Cardiac septum (tissue), 1 donor: ENCODE measurements at places on chromosomes 7 and 10. TPM values are rescaled to one million over a fixed set of nuclear protein-coding genes. Genes with fewer than 3 reads are reported as not detected.
A peak's percentile ranks its signal among the peaks of the same experiment; 100 is the strongest.

The ACSM6 gene
- total RNA-seq = 0.30 TPM

The SLC18A3 gene
- total RNA-seq = not detected

The ALOX5 gene
- total RNA-seq = 4.9 TPM

The SPACDR gene
- 1.1 TPM for total RNA-seq

The CHST15 gene
- 5.4 TPM for total RNA-seq

The FANK1 gene
- total RNA-seq = 0.43 TPM

The ASAH2 gene
- total RNA-seq = 1.9 TPM

The ZNF789 gene
- 3.8 TPM for total RNA-seq

DNA sequence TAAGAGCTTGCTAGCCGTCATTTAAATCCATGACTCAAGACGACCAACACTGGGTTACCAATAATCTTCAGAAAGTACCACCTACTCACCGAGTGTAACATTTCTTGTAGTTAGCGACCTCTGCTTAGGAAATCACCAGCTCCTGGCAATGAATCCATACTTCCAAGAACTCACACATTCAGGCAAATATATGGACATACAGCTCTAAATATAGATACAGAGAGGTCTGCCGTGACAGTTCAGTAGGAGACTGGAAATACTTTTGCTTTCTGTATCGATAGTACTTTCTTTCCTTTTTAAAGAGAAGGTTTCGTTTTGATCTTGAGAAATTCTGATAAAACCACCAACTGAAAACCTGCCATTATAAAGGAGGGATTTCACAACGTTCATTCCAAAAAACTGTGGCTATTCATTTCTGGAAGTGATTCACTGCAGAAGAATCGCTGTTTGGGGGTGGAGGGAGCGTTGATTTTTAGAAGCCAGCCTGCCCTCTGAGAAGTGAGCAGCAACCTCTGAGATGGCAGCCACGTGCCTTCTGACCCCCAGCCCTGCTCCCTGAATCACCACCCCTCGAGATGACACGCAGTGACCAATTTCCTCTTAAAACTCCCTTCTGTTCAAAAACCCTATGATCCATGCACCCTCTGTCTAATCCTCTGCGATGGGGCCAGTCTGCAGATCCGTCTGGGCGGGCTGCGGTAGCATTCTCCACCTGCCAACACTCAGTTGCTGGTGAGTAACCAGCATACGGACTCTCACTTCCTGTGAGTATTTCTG lies 179.0 kb upstream of the KLF14 start:
- peak; percentile 83 for DNase-seq

DNA sequence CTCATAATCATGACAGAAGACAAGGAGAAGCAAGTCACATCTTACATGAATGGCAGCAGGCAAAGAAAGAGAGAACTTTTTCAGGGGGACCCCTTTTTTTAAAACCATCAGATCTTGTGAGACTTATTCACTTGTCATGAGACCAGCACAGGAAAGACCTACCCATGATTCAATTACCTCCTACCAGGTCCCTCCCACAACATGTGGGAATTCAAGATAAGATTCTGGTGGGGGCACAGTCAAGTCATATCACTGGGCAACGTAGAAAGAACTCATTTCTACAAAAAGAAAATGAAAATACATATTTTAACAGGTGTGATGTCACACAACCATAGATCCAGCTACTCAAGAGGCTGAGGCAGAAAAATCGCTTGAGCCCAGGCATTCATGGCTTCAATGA lies 304.1 kb downstream of the IPMK start:
- no peak for DNase-seq

DNA sequence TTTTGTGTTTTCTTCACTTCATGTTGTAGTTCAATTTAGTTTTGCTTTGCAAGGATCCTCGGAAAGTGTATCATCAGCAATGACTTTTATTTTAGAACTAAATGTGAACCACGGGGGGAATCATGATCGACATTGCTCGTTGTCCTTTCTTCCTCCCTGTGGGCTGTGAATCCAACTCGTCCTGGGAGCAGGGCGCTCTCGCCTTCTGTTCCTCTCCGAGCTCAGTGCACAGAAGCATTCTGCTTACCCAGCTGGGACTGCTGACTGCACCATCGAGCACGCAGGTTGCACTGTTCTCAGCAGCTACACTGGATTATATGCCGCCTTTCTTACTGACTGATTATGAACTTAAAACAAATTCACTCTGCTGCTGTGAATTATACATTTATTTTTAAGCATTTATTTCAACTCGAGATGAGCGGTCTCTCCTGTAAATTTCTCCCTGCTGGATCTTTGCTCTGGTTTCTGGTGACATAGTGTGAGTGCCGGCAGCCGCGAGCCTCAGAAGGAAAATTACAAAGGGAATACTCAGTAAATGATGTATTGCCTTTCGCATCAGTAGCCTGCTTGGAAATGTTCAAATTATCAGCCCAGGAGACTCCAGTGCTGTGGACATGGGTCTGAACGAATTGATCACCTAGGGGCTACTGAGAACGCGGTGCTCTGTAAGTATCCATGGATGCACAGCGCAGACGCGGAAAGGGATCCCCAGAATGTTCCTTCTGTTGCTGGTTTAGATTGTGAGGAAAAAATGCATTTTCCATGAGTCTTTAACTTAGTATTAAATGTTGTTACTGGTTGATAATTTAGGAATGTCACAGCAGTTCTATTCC lies 92.6 kb downstream of the PTPRE start:
- peak; percentile 50 for DNase-seq

DNA sequence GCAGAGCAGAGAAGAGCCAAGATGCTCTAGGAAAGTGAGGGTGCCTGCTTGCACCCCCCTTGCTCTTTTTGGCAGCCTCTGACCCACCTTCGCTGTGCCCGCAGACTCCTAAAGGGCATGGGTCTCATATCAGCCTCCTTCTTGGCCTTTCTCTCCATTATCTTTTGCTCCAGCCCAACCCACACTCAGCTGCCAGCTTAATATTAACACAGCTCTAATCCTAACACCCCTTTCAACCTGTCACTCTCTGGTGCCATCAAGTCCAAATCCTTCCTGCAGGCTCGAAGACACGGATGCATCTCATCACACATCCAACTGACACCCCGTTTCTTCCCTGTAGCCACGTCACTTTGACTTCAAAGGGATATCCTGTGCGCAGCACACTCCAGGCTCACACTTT lies 171.6 kb upstream of the AUTS2 start:
- DNase-seq = no peak

DNA sequence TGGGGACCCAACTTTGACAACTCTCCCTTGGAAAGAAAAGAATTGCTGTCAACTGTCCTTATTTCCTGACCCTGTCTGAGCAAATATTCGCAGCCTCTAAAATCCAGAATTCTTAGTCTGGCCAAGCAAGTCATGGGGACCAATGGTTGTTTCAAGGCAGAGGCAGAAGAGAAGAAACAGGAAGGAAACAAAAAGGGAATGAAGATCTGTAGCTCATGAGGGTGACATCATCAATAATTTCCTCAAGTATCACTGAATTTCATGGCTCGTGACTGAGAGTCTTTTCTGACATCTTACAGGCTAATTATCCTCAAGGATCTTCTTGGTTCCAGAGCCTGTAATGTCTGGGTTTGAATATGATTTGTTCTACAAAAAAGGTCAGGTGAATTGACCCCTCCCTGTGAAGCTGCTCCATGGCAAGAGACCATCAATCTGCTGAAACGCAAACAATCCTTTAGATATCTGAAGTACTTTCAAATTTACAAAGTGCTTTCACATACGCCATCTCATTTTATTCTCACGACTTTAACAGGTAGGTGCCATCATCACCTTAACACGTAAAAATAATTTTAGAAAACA lies 5.8 kb downstream of the CDK6 start:
- no peak for DNase-seq

- DNase-seq = no peak
Measured at GRCh38 chr10:10734356-10735064, 283.2 kb upstream of the CELF2 start.

DNA sequence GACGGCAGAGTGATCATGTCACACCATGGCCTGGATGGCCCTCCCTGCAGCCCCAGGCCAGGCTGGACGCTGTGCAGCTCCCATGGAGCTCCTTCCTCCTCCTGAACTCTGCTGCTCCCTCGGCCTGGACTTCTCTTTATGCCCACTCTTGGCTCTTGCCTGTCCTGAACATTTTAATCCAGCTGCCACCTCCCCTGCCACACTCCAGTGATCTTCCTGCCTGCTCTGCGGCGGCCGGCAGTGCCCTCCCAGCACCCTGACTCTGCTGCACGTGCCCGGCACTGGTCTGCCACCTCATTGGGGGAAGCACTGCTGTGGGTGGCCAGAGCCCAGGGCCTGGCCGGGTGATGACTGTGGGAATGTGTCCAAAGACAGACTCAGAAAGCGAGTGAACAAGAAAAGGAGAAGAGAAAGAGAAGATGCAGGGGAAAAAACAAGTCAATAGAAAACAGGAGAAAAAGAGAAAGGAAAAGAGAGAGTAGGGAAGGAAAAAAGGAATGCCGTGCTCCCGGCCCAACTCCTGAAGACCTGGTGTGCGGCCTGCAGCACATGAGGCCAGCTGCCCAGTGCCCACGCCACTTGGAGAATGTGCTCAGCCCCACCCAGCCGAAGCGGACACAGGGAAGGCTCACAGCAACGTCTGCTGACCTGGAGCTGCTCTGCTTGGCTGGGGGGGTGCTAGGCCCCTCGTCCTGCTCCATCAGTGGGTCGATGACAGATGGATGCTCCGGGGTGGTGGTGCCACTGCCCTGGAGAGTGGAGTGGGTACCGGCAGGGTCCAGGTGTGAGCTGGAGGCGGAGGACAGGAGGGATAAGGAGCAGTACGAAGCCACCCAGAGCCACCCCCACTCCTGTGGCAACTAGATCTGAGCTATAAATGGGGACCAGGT lies 115.9 kb downstream of the DLG5 start:
- no peak for DNase-seq

DNA sequence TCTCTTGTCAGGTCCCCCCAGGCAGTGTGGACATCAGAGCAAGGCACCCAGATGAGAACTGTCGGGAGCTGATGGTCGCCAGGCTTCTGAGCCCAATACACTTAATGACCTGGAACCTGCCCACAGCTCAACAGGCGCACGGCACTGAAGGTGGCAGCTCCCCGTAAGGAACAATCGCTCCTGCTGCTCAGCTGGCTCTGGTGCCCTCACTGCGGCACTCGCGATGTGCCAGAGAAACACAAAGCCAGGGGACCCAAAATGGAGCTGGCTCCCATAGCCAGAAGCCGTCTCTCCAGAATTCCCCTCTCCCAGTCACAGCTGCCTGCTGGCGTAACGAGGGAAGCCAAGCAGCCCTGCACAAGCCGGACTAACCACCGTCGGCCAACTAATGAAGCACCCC lies 6.3 kb downstream of the CALN1 start:
- peak; percentile 69 for DNase-seq

DNA sequence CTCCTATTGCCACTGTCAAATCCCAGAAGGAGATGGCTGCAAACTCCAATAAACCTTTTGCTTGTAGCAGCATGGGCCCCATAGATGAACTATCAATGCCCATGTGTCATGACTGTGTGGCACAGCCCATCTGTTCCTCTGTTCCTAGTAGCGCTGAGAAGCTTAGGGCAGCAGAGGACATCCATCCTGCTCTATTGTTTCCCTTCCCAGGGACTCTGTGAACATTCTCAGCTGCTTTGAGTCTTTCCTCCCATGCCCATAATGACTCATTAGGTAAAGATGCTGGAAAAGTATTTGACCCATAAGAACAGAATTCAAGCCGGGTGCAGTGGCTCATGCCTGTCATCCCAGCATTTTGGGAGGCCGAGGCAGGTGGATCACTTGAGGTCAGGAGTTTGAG lies 28.3 kb downstream of the STMP1 start:
- DNase-seq = no peak

DNA sequence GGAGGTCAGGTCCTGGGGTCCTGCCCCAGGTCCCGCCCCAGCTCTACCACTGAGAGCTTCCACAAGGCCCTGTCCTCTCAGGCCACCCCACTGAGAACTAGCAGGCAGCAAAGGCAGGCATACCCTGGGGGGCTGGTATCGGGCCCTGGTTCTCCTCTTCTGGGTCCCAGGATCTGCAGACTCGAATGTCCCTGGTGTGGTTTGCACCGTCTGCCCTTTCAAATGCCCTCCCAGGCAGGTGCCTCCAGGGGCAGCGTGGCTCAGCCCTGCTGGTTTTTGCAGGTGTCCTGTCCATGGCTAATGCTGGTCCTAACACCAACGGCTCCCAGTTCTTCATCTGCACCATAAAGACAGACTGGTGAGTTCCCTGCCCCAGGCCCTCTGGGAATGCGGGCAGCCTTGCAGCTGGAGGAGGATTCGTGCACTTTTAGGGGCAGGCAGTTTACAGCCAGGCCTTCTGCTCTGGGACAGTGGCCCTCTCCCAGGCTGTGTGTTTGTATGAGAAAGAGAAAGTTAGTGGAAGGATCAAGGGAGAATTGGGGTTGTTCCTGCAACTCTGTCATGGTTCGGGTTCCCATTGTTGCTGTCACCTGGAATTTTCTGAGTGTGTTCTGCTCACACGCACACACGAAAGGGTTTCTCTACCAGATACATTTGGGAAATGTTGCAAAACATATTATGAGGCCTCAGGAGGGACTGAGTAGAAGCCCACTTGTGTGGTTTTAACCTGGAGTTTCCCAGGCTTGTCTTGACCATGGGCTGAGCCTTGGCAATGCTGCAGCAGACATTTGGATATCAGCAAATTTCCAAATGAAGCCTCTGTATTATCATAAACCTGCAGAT lies 5.0 kb downstream of the PPIF start:
- no peak for DNase-seq

DNA sequence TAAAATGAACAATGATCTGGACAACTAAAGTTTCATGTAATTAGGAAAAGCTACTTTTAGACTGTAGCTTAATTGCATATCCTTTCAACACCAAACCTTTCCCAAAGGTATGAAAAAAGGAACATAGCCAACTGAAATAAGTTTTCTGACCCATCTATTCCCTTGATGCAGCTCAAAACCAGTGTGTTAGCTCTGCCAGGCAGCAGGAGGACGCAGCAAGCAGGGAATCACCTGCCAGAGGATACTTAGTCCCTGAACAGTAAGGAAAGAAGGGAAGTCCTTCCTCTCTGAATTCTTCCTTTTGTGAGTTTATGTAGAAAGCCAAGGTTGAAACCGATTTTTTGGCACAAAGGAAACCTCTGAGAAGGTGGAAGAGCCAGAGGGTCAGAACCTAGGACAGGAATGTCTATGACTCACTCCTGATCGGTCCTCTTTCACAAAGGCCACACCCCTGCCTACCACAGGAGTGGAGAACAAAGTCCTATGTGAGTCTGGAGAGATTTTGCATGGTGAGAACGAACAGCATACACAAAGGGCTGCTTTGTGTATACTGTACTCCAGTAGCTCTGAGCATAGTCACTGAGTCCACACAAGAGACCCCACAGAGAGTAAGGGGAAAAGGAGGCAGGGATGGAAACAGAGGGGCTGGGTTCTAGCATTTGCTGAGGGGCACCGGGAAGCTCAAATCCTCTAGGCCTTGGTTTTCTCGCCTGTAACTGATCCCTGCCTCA lies 68.8 kb upstream of the GSDME start:
- no peak for DNase-seq

GRCh38 chr10:34254596-34254995 lies 560.5 kb downstream of the PARD3 start:
- DNase-seq = no peak
